ENCODE measurements at places on chromosomes 11 and 22.

DNA sequence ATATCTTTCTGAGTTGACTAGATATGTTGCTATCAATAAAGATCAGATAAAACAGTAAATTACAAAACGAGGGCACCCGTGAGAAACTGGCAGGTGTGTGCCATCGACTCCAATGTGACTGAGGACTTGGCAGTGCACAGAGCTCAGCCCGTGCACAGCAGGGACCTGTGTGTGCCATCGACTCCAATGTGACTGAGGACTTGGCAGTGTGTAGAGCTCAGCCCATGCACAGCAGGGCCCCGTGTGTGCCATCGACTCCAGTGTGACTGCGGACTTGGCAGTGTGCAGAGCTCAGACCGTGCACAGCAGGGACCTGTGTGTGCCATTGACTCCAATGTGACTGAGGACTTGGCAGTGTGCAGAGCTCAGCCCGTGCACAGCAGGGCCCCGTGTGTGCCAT, 347.2 kb upstream of the B3GAT1 start:
- no peak for DNase-seq

DNA sequence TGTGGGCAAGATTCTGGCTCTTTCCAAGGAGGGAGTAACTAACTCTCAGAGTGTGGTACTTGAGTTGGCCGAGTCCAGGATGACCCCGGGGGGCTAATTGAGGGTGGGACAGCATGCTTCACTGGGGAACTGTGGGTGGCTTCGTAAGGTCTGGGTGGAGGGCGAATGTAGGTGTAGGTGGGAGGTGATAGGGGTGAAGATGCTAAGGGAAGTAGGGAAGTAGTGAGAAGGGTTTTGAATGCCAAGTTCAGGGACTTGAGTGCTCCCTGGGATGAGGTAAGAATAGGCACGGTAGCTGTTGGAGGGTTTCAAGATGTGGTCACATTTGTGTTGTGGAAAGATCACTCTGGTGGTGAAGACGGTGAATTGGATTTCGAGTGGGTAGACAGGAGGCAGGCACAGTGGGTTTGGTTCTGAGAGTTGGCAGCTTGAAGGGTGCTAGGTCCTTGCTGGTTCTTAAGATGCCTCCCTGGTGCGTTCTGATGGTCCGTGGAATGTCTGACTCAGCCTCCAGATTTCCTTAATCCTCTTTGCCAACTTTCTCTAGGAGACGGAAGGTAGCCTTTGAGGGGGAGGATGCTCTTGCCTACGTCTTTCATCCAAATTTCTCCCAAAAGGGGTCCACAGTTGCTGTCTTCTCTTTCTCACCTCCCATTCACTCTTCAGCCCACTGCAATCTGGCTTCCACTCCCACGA, 2.5 kb upstream of the DNAL4 start:
- no peak for DNase-seq

DNA sequence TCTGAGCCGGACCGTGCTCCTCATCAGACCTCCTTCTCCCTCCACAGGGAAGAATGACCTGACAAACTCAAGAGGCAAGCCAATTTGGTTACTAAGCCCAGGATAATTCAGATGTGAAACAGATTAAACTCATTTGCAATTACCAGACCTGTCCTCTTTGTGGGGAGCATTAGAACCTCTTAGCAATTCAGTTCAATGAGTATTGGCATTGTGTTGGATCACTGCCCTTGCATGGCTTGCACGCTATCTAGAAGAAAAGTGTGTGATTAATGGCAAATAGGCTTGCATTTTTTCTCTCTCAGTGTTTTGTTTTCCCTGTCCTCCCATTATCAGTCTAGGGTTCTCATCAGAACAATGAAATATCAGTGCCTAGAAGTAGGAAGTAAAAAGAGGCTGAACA, 365.6 kb downstream of the OPCML start:
- DNase-seq: no peak

DNA sequence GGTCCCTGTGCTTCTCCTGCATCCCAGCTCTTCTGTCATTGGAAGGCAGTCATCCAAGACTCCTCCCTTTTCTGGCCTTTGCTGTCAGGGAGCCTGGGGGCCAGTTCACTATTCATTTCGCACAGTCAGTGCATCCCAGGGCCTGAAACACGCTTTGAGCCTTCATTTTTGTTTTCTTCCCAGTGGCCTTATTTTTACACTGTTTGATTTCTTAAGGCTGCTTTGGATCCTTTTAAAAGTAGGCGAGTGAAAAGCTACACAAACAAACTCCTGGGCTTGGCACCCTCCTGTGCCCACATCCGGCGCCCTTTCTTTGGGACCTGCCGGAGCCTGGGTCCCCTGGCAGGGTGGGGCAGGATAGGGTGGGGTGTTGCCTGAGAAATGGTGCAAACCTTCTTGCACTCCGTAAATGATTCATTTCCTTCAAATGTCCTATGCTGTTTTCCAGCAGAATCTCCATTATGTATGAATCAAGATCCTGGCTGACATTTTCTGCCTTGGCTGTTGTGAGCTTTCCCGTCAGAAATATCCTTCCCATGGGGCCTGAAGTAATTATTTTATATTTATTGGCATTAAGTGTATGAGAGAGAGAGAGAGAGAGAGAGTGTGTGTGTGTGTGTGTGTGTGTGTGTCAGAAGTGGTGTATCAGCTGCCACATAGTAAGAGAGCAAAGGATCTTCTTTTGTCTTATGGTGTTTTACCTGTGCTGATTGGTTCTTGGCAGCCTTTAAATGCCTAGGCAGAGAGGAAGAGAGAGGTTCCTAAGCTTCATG, 45.6 kb downstream of the BCR start:
- no peak for DNase-seq

DNA sequence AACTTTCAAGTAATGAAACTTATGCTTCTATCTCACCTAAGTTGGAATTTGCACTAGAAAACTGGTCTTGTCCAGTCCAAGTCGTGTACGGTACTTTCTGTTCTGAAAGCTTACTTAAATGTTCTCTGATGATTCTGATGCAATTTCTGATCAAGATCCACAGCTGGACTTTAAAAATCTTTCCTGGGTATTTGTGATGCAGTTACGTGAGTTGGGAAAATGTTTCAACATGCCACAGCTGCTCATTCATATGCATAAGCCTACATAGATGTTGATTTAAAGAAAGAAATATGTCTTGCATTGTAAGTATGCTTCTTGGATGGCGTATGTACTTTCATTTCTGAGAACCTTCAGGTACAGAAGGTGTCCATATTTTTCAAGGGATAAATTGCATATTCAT, 493.7 kb upstream of the CCDC90B start:
- DNase-seq: no peak

GRCh38 chr11:115409691-115410220, 94.5 kb downstream of the CADM1 start:
- DNase-seq: no peak

DNA sequence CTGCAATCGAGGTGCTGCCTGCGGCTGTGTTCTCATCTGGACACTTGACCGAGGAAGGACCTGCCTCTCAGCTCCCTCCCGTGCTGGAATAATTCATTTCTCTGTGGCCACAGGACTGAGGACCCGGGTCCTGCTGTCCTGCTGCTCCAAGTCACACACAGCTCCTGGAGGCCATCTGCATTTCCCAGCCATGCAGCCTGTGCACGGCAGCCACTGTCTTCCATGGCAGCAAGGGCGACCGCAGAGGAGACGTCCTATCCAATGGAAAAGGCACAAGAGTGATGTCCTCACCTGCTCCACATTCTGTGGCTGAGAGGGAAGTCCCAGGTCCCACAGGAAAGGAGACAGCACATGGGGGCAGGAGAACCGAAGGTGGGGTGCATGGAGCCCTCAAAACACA, 495.8 kb downstream of the BRD1 start:
- DNase-seq: no peak

GRCh38 chr11:119993722-119994121, 144.2 kb downstream of the TRIM29 start:
- DNase-seq: no peak

DNA sequence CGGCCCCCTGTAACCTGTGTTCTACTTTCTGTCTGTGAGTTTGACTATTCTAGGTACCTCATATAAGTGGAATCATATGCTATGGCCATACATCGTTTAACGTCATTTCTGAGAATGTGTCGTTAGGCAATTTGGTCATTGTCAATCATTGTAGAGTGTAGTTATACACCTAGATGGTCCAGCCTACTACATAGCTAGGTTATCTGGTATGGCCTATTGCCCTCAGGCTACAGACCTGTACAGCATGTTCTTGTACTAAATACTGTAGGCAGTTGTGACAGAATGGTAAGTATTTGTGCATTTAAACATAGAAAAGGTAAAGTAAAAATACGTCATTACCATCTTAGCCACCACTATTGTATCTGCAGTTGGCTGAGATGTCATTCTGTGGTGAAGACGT, 35.2 kb downstream of the MYO7A start:
- no peak for DNase-seq

- no peak for DNase-seq
Observed at GRCh38 chr11:32630844-32631243, 47.2 kb downstream of the EIF3M start.

DNA sequence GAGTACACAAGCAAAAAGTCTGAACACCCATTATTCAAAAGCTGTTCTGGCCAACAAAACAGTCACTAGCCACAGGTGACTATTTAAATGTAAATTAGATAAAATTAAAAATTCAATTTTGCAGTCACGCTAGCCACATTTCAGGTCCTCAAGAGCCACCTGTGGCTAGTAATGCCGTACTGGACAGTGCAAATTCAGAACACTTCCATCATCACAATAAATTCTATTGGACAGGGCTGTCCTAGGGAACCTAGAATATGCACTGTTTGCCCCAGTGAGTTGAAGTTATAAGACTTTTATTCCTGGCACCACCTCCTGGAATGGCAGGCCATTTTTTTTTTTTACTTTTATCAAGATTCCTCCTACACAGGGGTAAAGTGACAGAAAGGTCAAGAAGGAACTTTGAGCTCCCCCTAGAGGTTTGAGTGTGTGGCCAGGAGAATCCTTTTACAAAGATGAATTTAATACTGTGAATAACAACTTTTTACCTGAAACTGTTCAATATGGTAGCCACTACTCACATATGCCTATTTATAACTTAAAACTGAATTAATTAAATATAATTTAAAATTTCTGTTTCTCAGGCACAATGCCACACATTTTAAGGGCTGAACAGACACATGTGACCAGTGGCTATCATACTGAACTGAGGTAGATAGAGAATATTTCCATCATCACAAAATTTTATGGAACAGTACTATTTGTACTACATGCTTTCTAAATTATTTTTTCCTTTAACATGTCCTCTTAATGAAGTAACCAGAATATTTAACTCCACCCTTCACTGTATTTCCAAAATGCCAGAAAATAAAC, 6.5 kb downstream of the MSANTD2 start:
- DNase-seq: peak; percentile 82

DNA sequence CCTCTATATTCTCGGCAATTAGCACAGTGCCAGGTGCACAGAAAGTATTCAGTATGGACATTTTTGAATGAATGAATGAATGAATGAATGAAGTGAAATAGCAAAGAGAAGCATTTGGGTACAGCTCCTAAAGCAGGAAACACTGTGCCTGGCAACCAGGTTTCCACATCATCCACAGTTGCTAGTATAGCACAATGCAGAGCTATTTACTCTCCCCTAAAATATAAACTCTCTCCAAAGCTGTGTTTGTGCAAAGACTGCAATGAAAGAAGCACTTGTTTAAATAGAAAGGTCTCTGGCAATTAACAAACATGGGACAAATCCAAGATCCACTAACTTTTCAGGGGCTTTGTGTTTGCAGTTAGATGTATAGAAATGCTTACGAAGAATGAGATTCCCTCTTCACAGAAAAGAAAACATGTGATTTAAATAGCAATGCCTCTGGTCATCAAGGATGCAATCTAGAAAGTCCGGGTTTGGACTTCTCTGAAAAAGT, 103.0 kb upstream of the OPCML start:
- DNase-seq: no peak

DNA sequence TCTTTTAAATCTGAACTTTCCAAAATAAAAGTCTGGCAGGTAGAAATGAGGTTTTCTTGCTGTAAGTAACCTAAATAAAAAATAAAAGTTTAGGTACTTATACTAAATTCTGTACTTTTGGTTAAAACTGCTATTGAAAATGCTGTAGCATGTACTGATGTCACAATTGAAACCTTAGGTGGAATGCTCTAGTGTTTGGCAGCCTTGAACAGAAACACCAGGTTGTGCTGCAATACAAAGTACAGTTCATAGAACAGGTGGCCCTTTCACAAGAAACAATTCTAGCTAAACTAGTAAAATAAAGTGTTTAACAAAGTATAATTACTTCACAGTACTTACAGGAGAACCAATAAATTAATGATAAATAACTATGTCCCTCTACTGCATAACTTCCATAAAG, 25.1 kb downstream of the NPAT start:
- DNase-seq: no peak

DNA sequence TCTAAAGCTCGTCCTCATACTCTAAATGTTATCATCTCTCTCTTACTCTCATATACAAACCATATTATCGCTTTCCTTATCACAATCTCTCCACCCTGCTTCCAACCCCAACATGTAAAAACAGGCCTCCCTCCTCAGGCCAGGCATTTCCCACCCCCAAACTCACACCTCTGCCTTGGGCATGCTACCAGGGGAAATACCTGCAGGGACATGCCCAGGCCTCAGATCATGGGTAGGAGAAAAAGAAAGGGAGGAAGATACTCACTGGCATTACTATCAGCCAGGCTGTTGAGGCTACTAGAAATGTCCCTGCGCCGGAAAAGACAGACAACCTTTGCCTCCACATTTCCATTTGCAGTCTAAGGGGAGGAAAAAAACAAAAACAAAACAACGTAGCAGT, 1.8 kb downstream of the MTA2 start:
- no peak for DNase-seq

DNA sequence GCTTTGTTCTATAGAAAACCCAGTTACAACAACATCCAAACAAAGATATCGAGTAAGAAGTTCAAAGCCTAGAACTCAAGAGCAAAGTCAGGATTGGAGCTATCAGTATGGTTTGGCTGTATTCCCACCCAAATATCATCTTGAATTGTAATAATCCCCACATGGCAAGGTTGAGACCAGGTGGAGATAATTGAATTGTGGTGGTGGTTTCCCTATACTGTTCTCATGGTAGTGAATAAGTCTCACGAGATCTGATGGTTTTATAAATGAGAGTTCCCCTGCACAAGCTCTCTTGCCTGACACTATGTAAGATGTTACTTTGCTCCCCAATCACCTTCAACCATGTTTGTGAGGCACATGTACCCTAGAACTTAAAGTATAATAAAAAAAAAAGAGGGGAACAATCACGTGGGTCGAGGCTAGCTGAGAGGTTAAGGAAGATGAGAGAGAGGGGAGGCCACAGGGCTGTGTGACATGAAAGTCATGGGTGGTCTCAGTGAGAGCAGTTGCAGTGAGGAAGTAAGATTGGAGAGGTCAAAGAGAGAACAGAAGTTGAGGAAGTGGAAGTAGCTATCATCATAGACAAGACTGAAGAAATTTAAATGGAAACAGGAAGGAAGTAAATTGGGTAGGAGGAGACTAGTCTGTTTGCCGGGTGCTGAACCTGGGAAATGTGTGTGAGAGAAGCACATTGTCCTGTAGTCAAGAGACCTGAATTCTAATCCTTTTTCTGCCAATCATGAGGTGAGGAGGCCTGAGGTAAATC, 80.1 kb upstream of the CD44 start:
- DNase-seq: peak; percentile 54

GRCh38 chr11:128187835-128188234, 399.5 kb downstream of the ETS1 start:
- no peak for DNase-seq

GRCh38 chr11:26931248-26931631, 62.7 kb upstream of the FIBIN start:
- DNase-seq: no peak

- no peak for DNase-seq
Observed at GRCh38 chr11:121134741-121135312, 33.8 kb downstream of the TECTA start.

- no peak for DNase-seq
Observed at GRCh38 chr11:19073454-19074415, 13.2 kb upstream of the MRGPRX2 start.

- DNase-seq: no peak
Observed at GRCh38 chr11:104372111-104372510, 208.2 kb upstream of the PDGFD start.

All from GF-D8 (cell line).